ENCODE measurements at places on chromosomes 1 and 21.
A peak's percentile ranks its signal among the peaks of the same experiment; 100 is the strongest.

DNA sequence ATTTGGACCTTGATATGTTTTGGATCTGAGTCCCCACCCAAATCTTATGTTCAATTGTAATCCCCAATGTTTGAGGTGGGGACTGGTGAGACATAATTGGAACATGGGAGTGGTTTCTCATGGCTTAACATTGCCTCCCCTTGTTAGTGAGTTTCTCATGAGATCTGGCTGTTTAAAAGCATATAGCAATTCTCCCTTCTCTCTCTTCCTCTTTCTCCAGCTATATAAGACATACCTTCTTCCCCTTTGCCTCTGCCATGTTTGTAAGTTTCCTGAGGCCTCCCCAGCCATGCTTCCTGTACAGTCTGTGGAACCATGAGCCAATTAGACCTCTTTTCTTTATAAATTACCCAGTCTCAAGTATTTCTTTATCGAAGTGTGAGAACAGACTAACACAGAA lies 692.4 kb downstream of the KCNT2 start:
- no peak for DNase-seq

DNA sequence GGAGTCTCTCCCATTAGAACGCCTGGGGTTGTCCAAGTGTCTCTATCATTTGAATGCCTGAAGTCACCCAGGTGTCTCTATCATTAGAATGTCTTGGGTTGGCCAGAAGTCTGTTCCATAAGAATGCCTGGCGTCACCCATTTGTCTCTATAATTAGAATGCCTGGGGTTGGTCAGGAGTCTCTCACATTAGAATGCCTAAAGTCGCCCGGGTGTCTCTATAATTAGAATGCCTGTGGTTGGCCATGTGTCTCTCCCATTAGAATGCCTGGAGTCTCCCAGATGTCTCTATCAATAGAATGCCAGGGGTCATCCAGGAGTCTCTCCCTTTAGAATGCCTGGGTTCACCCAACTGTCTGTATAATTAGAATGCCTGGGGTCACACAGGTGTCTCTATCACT lies 54.5 kb downstream of the RNF187 start:
- DNase-seq: no peak

- DNase-seq: peak; percentile 68
These were observed 101.5 kb upstream of the SLFNL1 start for GRCh38 chr1:41122851-41123518.

- no peak for DNase-seq
These were observed 1.9 kb downstream of the S100A11 start for GRCh38 chr1:152034654-152035538.

- no peak for DNase-seq
These were observed 33.3 kb downstream of the HSPG2 start for GRCh38 chr1:21903638-21904453.

DNA sequence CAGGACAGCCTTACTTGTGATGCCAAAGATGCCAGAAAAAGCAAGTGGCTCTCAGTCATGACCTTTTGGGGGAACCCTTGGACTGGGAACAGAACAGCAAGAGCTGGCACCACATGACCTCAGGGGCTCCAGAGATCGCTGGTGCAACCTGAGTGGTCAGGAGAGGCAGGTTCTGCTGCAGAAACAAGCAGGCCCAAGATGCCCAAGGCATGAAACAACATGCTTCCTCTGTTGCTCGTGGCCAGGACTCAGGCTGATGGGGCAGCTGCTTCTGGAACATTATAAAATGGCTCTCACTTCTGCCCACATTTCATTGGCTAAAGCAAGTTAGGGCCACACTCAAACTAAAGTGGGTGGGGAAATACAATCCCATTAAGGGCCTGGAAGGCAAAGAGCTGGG lies 17.7 kb upstream of the CLSTN1 start:
- no peak for DNase-seq

DNA sequence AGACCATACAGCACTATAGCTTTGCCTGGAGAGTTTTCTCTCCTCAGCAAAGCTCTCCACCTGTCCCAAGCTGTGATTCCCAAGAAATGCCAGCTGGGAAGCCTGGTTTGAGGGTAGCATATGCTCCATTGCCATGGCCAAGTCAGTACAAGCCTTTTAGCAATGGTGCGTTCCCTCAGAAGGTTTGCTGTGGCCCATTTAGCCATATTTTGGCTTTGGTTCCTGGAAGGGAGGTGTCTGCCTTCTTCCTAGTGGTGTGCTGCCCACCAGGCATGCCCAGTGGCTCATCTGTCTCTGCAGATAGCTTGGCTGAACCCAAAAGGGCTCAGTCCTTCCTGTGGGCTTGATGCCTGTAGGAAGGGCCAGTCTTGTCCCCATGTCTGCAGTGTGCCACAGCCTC lies 32.4 kb downstream of the GALNT2 start:
- no peak for DNase-seq

- no peak for DNase-seq
These were observed 34.5 kb downstream of the ERO1B start for GRCh38 chr1:236247286-236247685.

GRCh38 chr1:14253676-14254075 lies 344.8 kb upstream of the KAZN start:
- DNase-seq: no peak

- DNase-seq: no peak
These were observed 24.7 kb downstream of the SCCPDH start for GRCh38 chr1:246748867-246749266.

DNA sequence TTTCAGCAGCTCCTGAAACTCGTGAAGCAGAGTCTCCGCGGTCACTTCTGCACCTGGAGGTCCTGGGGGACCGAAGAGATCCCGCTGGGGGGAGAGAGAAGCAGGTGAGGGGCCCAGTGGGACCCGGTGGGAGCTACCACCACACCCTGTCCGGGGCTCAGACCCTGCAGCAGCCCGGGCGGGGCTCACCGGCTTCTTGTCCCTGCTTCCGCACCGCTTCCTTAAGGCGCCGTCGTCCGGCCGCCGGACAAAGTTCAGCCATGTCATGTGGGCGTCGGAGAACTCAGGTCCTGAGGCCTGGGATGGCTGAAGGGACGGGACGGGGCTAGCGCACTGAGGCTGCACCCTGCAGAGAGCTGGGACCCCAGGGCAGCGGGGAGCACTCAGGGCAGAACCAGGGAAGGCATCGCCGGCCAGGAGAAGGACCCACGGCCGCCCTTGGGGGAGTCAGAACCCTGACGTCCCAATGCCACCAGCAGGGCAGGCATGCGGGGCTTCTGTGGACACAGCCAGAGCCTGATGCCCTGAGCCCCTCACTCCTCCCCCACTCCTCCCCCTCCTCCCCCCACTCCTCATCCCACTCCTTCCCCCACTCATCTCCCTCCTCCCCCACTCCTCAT lies 2.2 kb downstream of the C1QTNF12 start:
- DNase-seq: no peak

DNA sequence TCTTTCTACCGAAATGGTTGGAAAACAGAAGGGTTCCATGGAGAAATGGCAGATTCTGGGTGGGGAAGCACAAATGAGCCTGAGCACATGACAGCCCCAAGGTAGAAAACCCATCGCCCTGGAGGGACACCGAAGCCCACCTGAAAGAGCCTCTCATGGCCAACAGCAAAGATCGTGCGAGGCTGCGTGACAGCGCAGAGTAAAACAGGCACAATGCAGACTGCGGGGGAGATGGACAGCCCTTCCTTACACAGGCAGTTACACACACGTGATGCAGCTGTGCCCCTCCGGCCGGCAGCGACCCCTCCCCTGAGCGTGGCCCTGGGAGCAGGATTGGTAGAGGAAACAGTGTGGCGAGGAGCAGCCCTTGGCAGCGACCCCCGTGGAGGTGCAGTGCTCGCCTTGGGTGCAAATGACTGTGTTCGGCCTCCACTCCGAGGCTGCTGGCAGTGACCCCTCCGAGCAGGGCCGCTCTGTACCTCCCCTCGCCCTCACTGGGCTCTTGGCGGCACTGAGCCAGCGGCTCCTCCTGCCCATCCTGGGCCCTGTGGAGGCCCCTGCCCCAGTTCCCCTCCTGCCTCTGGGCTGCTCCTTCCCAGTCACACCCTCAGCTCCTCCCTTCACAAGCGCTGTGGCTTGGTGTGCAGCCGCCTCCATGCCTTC lies 120.9 kb upstream of the COL6A1 start:
- DNase-seq: no peak

Measured in GM04504 (cell line).